ENCODE measurements at places on chromosomes 12 and 14.

- no peak for DNase-seq
Observed at GRCh38 chr14:80390906-80391305, 179.6 kb upstream of the DIO2 start.

DNA sequence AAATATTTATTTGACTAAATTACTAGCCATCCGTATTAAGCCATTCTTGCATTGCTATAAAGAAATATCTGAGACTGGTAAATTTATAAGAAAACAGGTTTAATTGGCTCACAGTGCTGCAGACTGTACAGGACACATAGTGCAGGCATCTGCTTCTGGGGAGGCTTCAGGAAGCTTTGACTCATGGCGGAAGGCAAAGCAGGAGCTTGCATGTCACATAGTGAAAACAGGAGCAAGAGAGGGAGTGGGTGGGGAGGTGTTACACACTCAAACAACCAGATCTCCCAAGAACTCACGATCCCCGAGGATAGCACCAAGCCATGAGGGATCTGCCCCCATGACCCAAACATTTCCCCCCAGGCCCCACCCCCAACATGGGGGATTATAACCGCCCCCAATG is 26.7 kb upstream of the RAB21 start:
- DNase-seq = no peak

DNA sequence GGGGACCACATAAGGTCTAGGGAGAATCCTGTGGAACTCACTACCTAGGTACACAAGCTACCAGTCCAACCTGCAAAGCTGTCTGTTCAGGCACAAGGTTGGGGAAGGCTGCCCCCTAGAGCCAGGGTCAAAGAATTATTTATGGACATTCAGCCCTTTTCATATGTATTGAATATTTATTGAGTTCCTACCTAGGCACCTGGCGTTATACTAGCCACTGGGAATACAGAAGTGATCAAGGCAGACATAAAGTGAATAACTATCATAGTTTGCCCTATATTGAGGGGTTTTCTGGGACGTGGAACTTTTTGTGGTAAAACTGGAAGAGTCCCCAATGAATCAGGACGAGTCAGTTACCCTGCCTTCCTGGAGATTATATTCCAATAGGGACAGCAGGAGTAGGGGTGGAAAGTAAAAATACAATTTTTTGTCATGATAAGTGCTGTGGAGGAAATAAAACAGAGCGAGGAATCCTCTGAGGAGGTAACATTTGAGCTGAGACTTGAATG is 5.8 kb upstream of the SLC48A1 start:
- DNase-seq = no peak

GRCh38 chr14:59591641-59592370 is 15.2 kb upstream of the CCDC175 start:
- no peak for DNase-seq

DNA sequence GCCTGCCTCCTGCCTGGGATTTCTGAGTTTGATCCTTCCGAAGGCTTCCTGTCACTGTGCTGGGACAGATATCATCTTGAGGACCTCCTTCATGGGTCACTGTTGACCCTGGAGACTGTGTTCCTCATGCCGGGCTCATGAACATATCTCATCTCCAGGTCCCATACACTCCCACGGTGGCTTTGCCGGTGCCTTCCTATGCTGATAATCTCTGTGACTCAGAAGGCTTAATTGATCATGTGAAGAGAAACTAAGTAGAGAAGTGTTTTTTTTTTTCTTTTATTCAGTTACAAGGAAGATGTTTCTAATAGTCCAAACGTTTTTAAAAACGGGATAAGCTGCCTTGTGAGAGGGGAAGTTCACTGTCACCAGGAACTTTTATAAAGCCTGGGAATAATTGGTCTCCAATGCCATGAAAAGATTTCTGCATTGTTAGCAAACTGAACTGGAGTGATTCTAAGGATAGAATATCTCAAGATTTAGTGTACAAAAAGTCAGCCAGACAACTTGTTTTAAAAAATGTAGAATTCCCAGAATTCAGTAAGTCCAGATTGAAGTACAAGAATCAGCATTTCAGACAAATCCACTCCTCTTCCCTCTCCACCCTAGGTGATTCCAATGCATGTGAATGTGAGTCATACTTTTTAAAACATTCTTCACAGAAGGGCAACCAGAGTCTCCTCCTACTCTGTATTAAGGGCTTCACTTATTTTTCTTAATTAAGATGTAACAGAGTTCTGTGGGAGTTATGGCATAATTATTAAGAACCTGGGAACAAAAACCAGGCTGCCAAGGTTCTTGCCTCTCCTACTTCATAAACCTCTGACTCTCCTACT is 139.8 kb upstream of the LGR5 start:
- no peak for DNase-seq

DNA sequence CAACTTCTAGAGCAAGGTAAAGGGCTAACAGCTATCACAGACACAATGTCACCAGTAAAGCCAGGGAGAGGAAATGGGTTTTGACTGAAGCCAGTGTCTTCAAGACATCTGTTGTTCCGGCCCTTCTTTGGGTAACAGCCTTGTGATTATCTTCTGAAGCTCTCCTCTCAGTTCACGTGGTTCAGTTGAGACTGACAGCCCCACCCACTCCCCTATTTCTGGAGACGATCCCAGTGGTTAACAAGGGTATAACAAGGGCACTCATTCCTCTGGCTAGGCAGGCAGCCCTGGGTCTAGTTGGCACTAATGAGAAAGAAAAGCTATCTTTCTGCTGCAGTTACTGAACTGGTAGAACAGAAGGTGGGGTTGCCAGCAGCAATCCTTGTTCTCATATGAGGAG is 6.9 kb downstream of the GNPTAB start:
- no peak for DNase-seq

- no peak for DNase-seq
Observed at GRCh38 chr12:116591855-116592637, 32.9 kb downstream of the MAP1LC3B2 start.

GRCh38 chr14:72213424-72213823 is 281.2 kb downstream of the RGS6 start:
- no peak for DNase-seq

DNA sequence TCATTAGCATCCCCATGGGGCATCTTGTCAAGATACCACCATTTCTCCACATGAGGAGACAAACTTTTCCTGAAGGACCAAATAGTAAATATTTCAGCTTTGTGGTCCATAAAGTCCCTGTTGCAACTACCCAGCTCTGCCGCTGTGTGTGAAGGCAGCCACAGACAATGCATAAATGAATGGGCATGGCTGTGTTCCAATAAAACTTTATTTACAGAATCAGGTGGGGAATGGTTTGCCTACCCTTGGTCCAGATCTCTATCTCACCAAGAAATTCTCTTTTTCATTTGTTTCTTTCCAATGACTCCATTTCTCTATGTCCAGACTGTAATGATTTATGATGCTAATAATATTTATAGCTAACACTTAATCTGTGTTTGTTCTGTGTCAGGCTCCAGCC is 409.3 kb upstream of the TBX3 start:
- DNase-seq = no peak

DNA sequence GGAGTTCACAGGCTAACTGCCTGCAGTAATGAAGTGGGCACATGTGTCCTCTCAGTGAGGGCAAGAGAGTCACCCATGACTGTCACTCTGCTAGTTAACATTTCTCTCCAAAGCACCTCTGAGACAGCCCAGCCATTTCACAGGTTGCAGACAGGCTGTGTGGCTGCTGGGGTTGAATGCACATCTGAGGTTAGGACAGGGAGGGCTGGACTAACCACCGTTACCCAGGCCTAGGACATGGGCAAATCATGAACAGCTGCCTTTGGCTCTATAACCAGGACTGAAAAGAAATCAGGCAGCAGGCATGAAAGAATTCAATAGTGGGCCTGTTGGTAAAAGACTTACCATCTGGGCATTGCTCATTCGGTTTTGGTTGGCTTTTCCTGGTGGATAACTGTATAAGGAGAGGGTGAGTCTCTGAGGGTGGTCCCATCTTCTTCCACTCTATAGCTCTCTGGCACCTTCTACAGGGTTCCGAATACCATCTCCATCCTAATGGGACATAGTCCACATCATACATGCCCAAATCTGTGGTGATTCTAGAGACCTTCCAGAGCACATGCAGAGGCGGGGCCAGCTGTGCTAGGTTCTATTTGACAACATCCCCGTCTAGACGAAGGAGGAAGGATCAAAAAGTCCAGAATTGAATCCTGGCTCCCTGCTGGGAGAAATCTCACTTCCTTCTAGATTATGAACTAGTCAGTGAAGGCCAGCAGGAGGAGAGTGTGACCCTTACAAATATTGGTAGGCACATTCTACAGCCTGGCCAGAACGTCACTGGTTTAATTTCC is 10.8 kb downstream of the CRACR2A start:
- no peak for DNase-seq

- DNase-seq = no peak
Observed at GRCh38 chr12:4849115-4849541, 60.6 kb upstream of the KCNA1 start.

- DNase-seq = no peak
Observed at GRCh38 chr14:93984987-93985410, 8.6 kb upstream of the ASB2 start.

DNA sequence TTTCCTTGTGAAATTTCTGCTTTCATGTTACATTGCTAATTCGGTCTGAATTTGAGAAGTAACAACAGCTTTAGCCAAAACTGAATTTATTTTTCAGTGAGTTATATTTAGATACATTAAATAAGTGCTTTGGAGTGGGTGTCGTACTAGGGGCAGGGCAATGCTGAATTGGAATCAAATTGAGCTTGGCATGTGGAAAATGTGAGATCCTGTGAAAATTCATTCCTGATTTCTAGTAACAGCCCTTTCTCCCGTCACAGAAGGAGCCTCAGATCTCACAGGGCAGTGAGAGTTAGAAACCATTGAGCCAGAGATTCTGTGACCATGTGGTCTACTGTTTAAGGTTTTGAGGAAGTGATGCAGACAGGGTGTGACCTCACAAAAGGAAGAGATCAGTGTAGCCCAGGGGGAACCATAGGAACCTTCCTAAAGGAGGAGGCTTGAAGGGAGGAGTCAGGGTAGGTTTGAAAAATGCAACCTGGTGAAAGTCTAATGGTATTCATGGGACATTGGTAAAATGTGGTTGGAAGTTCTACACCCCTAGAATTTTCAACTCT is 1136.8 kb downstream of the AACS start:
- DNase-seq = no peak

All from forelimb muscle (tissue), 1 donor.